ENCODE measurements at places on chromosomes 3 and 15. TPM values are rescaled to one million over a fixed set of nuclear protein-coding genes. Genes with fewer than 3 reads are reported as not detected.
A peak's percentile ranks its signal among the peaks of the same experiment; 100 is the strongest.

DNA sequence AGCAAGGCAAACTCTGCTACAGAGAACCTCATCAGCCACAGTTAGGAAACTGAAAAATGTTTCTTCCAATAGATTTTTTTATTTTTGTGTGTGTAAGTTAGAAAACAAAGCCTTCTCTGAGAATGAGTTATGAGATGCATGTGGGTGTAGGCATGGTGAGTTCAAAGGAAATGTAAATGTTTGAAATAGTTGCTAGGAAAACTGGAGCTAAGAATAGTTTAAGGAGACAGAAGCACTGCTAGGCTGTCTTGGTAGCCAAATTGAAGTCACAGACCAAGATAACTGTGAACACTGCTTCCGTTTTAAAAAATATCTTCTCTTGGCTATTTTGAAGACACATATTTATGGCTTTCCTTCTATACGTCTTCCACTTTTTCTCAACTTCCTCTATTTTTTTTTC is 1501.2 kb upstream of the CADM2 start:
- H3K27ac ChIP-seq, result no peak overlapping the region
- no peaks in the 10 kb centered on the region for H3K27me3 ChIP-seq
- H3K4me3 ChIP-seq, result no peak overlapping the region
- H3K36me3 ChIP-seq, result no peaks in the 10 kb centered on the region
- no peak for DNase-seq

GRCh38 chr15:88908697-88909621 is 4.2 kb downstream of the MFGE8 start:
- no peak for DNase-seq
- no peak overlapping the region for H3K27ac ChIP-seq
- H3K36me3 ChIP-seq, result peaks cover 70% of the 10 kb centered on the region
- H3K27me3 ChIP-seq, result no peaks in the 10 kb centered on the region

GRCh38 chr15:35440265-35440664 is 105.7 kb downstream of the DPH6 start:
- H3K4me3 ChIP-seq, result no peak overlapping the region
- no peak for DNase-seq
- H3K36me3 ChIP-seq, result no peaks in the 10 kb centered on the region
- no peaks in the 10 kb centered on the region for H3K27me3 ChIP-seq
- no peak overlapping the region for H3K27ac ChIP-seq
- no peaks in the 10 kb centered on the region for H3K4me1 ChIP-seq

DNA sequence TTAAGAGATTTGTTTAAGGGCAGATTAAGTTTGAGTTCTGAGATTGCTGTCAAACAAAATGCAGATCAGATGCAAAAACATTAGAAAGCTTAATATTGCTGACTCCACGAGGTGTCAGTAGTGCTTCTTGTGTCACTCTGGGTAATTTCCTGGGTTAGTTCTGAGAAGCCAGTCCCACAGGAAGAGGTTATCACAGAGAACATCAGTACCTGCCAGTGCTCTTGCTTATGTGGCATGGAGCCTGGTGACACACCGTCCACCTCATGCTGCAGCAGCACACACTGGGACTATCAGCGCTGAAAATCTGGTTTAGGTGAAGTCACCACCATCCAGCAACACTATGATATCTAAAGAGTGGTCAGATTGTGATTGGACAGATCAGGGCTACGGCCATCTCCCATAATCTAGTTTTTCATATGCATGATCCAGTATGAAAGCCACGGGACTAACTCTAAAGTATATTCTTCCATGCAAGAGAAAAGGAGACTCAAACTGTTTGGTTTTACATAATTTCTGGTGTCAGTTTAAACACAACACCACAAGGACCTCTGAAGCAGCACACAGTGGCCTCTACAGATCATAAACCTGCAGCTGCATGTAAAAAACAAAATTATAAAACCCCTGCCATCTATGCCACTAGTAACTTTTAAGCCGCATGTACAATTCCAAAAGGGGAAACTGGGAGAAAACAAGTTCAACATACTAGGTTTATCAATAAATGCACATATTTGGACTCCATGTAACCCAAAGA is 36.1 kb upstream of the MYO5C start:
- no peaks in the 10 kb centered on the region for H3K27me3 ChIP-seq
- DNase-seq, result no peak
- H3K4me3 ChIP-seq, result no peak overlapping the region
- peaks cover 19% of the 10 kb centered on the region for H3K4me1 ChIP-seq
- no peak overlapping the region for H3K27ac ChIP-seq

DNA sequence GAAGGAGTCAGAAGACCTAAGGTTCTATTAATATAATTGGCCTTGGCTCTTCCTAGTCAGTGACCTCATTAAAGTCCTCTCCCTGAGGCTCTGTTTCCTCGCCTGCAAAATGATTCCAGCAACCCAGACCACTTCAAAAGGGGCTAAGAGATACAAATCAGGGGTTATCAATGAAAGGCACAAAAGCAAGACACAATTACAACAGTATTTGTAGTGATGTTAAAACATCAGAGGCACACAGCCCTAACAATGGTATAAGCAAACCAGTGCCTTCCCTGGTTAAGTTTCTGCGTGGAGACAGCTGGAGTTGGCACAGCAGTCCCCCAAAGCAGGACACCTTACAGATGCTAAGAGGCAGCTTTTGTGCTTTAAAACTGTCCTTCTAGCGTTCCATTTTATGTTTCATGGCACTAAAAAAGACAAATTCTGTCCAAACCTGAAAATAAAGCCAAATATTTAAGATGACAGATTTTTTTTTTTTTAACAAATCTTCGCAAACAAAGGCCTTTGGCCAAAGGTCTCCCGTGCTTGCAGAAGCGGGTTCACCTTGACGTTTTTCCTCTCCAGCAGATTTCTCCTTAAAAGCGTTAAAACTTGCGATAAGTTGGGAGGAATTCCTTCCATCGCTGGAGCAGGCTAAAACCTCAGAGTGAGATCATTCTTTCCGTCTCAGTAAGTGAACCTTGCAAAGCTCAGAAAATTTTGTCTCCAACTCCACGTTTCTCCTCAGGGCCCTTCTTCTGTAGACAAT is 999 bp downstream of the ZNF280D start:
- H3K27me3 ChIP-seq, result no peaks in the 10 kb centered on the region
- H3K4me1 ChIP-seq, result peaks cover 34% of the 10 kb centered on the region
- DNase-seq, result peak; percentile 41
- peak overlapping the region; percentile 72 for H3K4me3 ChIP-seq
- peaks cover 24% of the 10 kb centered on the region for H3K36me3 ChIP-seq
- H3K27ac ChIP-seq, result peak overlapping the region; percentile 94

DNA sequence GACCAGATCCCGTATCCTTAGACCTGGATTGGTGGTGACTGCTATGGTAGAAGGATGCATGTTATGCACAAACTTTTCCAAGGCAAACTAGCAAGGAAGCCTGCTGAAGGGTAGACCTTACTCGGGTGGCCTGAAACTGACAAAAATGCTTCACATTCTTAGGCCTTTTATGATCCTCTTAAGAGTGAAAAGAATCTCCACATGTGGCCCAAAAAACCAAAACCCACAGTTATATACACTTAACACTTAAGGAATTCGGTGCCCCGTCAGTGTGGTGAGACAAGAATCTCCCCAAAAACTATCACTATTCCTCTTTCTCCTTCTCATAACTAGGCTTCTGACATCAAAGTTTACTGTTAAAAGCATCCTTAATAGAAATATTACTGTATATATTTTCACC is 130.1 kb upstream of the SOX2 start:
- H3K4me3 ChIP-seq, result no peak overlapping the region
- H3K27ac ChIP-seq, result peak overlapping the region; percentile 60
- no peaks in the 10 kb centered on the region for H3K27me3 ChIP-seq
- H3K4me1 ChIP-seq, result peaks cover 19% of the 10 kb centered on the region
- peak; percentile 64 for DNase-seq

DNA sequence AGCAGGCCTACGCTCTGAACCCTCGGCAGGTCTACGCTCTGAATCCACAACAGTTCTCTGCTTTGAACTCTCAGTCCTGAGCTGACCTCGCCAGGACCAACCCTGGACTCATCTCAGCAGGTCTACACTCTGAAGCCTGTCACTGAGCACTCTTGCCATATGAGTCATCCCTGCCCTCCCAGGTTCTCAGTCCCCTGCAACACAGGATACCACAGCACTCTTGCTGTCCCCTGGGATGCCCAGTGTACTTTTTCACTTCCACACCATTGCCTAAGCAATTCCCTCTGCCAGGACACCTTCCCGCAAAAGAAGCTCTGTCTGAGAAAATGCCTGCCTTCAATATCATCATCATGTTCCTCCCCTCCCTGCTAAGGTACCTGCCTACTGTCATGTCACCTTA is 42.0 kb downstream of the NUP210 start:
- H3K27me3 ChIP-seq, result no peaks in the 10 kb centered on the region
- H3K4me1 ChIP-seq, result peaks cover 23% of the 10 kb centered on the region
- H3K36me3 ChIP-seq, result no peaks in the 10 kb centered on the region
- H3K27ac ChIP-seq, result no peak overlapping the region
- DNase-seq, result no peak
- H3K4me3 ChIP-seq, result no peak overlapping the region

The C3orf62 gene
- 0.50 TPM for total RNA-seq

GRCh38 chr15:77040673-77041072 is 30.2 kb downstream of the TSPAN3 start:
- no peak overlapping the region for H3K27ac ChIP-seq
- no peak overlapping the region for H3K4me3 ChIP-seq
- DNase-seq, result no peak
- H3K4me1 ChIP-seq, result no peaks in the 10 kb centered on the region

GRCh38 chr3:112124907-112125607 is 8.0 kb downstream of the GCSAM start:
- H3K4me3 ChIP-seq, result no peak overlapping the region
- no peak overlapping the region for H3K27ac ChIP-seq
- H3K4me1 ChIP-seq, result no peaks in the 10 kb centered on the region
- H3K27me3 ChIP-seq, result no peaks in the 10 kb centered on the region
- DNase-seq, result no peak

- DNase-seq, result no peak
- H3K36me3 ChIP-seq, result no peaks in the 10 kb centered on the region
- no peaks in the 10 kb centered on the region for H3K27me3 ChIP-seq
- H3K4me1 ChIP-seq, result no peaks in the 10 kb centered on the region
- H3K27ac ChIP-seq, result no peak overlapping the region
- no peak overlapping the region for H3K4me3 ChIP-seq
These were observed 147.4 kb downstream of the NSUN3 start for GRCh38 chr3:94210256-94210655.

GRCh38 chr15:80026754-80027153 is 32.7 kb upstream of the ZFAND6 start:
- H3K27me3 ChIP-seq, result no peaks in the 10 kb centered on the region
- no peak overlapping the region for H3K27ac ChIP-seq
- no peak overlapping the region for H3K4me3 ChIP-seq
- H3K4me1 ChIP-seq, result no peaks in the 10 kb centered on the region

GRCh38 chr3:77259694-77260093 is 219.8 kb downstream of the ROBO2 start:
- H3K27ac ChIP-seq, result no peak overlapping the region
- H3K27me3 ChIP-seq, result no peaks in the 10 kb centered on the region
- no peak overlapping the region for H3K4me3 ChIP-seq

The SLC26A6 gene
- 16.4 TPM for total RNA-seq

The ARL13B gene
- total RNA-seq, result 14.8 TPM

Measured in SJSA1 (cell line).